Activated CD8-positive, alpha-beta memory T cell treated with anti-CD3 and anti-CD28 coated beads, Interleukin-2, amount 10 ng/mL, durations not matched to agents 7 days and 5 days (primary cell): ENCODE measurements at places on chromosomes 16 and 17. TPM values are rescaled to one million over a fixed set of nuclear protein-coding genes. Genes with fewer than 3 reads are reported as not detected.

MT3 gene
- 3.6 TPM for total RNA-seq

SBK1 gene
- 3.2 TPM for total RNA-seq

PGP gene
- total RNA-seq, result 34.8 TPM

COQ7 gene
- total RNA-seq, result 14.1 TPM

KRTAP4-6 gene
- total RNA-seq, result not detected

KRTAP1-1 gene
- not detected for total RNA-seq
